ENCODE measurements at places on chromosomes 7 and 10. TPM values are rescaled to one million over a fixed set of nuclear protein-coding genes. Genes with fewer than 3 reads are reported as not detected.

AGAP4 gene
- total RNA-seq: 3.5 TPM

PILRA gene
- total RNA-seq: 0.43 TPM

CLDN3 gene
- total RNA-seq: not detected

PDE6C gene
- total RNA-seq: not detected

ZNF804B gene
- total RNA-seq: under 0.01 TPM

MMRN2 gene
- total RNA-seq: 2.3 TPM

All from fibroblast of villous mesenchyme (primary cell).